Dermis microvascular lymphatic vessel endothelial cell (primary cell): ENCODE measurements at places on chromosomes 2 and 18.

GRCh38 chr2:19937004-19937403 is 35.2 kb upstream of the TTC32 start:
- DNase-seq, result no peak

- DNase-seq, result no peak
These were observed 10.6 kb upstream of the IHH start for GRCh38 chr2:219071131-219071816.

GRCh38 chr2:224085811-224086210 is 46.7 kb upstream of the SERPINE2 start:
- no peak for DNase-seq

DNA sequence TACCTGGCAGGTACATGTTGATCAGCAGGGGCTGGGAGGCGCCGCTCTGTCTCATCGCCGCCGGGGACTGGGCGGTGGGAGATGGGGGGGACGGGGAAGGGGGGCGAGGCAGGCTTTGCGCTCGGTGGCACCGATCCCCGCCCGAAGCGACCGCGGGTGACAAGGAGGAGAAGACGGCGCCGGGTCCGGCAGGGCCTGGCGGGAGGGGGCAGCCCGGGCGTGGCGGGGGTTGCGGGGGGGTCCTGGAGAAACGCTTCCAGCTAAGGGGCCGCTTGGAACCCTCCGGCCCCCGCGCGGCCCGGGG is at the start of gene FEV:
TSS of gene FEV (minus strand) at position 164 of the 304 bp plus-strand sequence. CDS start at position 55, 109 bp downstream.
- DNase-seq, result no peak
